ENCODE measurements at places on chromosomes 1 and 21. TPM values are rescaled to one million over a fixed set of nuclear protein-coding genes. Genes with fewer than 3 reads are reported as not detected.

DNA sequence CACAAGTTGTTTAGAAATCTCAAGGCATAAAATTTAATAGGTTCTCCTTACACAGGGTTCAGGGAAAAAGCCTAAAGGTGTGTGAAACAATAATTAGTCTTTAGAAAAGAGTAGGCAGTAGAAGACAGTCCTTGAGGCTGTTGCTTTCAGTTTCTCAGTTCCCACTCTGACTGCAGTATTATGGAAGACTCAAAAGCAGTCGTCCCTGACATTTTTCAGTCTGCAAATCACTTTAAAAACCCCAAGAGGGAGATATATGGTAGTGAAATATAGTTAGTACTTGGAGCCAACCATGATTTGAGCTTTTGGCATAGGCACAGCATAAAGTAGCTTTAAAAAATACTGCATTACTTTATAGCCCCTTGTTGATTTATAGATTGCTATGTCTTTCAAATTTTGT, 299.7 kb downstream of the OLFM3 start:
- DNase-seq, result no peak

DNA sequence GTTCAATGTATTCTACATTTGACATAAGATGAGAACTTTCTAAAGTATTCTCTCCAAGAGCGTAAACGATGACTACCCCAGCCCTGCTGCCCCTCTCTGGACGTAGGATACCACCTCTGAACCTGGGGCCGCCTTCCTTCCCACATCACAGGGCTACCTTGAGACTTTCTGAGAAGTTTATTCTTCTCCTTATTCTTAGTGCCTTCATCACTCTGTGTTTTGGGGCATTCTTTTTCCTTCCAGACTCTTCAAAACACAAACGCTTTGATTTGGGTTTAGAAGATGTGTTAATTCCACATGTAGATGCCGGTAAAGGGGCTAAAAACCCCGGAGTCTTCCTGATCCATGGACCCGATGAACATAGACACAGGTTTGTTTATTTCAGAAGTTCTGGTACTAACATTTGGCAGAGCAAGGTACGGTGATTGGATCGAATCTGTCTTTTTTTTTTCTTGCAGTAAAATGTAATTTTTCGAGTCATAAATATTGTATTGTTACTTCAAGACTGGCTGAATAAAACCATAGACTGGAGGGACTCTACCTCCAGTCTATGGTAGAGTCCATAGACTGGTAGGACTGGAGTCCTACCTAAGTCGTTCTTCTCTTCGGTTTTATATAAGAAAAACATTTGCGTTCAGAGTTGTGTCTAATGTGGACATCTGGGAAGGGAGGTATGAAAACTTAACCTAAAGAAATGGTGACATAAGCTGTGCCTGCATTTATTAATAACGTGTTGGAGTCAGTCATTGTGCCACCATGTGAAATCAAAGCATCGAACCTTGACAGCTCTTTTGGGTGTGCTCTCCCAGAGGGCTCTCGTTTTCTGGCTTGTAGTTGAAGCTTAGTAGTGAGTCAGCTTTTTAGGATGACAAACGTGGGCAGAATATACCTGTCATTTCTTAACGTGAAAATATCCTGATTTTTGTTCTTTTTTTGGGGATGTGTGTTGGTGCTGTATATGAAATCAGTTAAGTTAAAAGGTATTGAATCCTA, 1.2 kb downstream of the MAN1A2 start:
- no peak for DNase-seq

DNA sequence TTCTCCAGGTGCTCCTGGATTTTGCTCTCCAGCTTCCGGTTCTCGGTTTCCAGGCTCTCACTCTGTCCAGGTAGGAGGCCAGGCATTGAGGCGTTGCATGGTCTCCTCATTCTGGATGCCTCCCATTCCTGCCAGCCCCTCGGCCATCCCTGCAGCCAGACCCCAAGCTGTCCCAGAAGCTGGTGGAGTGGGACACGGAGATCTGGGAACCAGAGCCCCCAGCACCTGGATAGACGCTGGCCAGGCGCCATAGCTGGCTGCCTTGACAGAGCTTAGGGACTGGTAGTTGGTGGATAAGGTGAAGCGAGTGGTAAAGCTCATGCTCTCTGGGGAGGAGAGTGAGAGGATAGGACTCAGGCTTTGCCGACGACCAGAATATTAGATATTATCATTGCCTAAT, 29.6 kb downstream of the RAP1A start:
- no peak for DNase-seq

- DNase-seq, result no peak
These were observed 7.9 kb downstream of the S100A10 start for GRCh38 chr1:151985768-151986167.

DNA sequence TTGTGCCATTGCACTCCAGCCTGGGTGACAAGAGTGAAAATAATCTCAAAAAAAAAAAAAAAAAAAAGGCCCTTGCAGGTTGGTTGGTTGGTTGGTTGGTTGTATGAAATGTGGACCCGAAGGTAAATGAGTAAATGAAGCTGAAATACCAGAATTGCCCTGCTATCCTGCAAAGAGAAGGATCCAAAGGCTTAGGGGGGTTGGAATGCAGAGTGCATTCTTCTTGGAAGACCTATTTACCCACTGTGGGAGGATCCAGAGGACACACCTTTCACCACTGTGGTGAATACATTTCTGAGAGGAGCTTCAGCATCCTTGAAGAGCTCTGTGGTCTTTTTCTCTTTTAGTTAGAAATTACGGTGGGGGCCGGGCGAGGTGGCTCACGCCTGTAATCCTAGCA, 28.7 kb upstream of the EIF4G3 start:
- no peak for DNase-seq

The DNASE2B gene
- not detected for total RNA-seq

DNA sequence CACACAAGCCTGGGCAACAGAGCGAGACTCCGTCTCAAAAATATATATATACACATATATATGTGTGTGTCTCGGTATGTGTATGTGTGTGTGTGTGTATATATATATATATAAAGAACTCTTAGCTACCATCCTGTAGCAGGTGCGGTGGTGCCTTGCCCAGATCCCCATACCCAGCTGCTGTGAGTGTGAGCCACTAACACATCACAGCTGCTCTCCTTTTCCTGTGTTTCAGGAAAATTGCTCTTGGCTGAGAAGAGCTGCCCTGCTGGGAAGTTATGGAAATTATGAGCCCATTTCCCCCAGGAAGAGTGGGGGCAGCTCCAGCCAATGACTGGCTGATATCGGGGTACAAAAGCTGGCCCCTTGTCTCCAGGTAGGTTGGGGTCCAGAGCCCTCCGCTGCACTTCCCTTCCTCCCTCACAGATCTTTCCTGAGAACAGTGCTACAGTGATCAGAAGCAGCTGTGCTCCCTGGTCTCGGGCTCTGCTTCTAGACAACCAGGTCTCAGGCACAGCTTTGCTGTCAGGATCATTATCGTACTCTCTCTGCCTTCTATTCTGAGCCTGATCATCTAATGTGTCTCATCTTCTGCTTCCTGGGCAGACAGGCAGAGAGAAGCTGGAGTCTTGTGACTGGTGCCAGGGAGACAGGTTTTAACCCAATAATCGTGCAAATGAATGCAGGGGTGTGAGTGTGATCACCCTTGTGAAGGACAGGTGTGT, 109.6 kb upstream of the ZNF678 start:
- DNase-seq, result no peak

- DNase-seq, result no peak
These were observed 22.4 kb upstream of the BCAR3 start for GRCh38 chr1:93704052-93704451.

The ALX3 gene
- not detected for total RNA-seq

DNA sequence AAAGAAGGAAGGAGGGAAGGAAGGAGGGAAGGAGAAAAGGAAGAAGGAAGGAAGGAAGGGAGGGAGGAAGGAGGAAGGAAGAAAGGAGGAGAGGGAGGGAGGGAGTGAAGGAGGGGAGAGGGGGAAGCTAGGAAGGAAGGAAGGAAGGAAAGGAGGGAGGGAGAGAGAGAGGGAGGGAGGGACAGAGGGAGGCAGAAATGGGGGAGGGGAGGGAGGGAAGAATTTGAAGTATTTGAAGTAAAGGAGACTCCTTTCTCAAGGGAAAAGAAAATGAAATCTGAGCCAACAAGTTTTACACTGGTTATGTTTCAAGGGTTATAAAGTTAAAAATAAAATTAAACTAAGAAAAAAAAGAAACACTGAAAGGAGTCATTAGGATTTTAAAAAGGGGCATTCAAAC, 431.4 kb downstream of the BRINP3 start:
- DNase-seq, result no peak

- DNase-seq, result no peak
These were observed 31.6 kb upstream of the KIF1B start for GRCh38 chr1:10178597-10179405.

The COL8A2 gene
- total RNA-seq, result 8.2 TPM

Measured in osteocyte (in vitro differentiated cells).